ENCODE measurements at places on chromosomes 2 and 18. TPM values are rescaled to one million over a fixed set of nuclear protein-coding genes. Genes with fewer than 3 reads are reported as not detected.
A peak's percentile ranks its signal among the peaks of the same experiment; 100 is the strongest.

GRCh38 chr2:135733045-135733444 lies 8.6 kb upstream of the UBXN4 start:
- no peak for DNase-seq

DNA sequence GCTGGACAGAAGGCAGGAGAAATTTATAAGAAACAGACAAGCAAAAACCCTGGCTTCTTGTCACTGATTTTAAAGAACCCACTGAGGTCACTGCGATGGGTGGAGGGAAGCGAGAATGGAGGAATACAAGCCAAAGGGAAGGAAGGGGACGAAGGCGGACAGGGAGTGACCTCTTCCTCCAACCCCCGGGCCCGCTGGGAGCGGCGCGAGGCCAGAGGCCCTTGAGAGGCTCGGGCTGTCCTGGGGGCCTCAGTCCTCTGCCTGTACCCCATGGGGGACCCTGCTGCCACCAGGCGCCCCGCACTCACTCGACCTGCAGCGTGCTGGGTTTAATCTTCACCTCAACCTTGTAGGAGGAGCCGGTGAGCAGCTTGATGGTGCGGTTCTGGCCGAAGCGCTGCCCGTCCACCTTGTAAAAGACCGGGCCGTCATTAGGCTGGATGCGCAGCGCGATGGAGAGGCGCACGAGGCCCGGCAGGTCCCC lies 793 bp downstream of the CNRIP1 start:
- DNase-seq, result peak; percentile 55

DNA sequence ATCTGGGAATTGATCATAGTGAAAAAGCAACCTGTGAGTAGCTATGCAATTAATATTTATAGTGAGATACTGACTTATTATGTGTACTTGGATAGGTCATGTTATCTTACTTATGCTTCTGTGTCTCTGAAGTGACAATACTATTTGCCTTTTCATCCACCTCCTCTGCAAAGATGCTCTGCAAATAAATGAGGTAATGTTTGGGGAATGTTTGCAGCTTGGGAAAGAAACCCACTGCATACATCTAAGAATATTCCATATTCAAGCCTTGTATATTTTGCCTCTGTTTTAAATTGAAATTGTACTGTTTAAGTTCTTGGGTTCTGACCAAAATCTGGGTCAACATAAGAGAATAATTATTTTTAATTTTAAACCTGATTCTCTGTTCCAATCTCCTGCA lies 217.4 kb upstream of the DTNA start:
- DNase-seq, result no peak

DNA sequence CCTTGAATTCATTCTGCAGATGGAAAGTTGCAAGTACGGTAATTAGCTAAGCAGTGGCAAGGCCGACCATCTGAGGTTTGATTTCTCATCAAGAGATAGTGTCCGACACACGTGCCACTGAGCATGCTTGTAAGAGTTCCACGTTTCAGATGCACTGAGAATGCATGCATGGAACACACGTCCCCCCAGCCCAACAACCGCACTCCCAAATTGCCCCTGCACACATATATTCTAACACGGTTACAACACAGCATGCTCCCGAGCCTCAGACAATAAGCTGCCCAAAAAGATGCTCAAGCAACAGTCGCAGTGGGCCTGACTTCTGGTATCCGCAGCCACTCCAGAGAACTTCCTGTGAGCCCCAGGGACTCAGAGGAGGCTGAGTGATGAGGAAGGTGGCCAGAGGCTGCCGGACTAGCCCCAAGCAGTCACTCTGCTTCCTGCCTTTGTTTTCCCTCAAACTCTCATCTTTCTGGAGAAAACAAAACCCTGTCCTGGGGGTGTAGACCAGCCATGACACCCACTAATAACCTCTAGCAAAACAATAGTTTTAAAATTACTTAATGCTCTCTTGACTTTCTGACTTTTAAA lies 204.0 kb downstream of the TGIF1 start:
- DNase-seq, result no peak

DNA sequence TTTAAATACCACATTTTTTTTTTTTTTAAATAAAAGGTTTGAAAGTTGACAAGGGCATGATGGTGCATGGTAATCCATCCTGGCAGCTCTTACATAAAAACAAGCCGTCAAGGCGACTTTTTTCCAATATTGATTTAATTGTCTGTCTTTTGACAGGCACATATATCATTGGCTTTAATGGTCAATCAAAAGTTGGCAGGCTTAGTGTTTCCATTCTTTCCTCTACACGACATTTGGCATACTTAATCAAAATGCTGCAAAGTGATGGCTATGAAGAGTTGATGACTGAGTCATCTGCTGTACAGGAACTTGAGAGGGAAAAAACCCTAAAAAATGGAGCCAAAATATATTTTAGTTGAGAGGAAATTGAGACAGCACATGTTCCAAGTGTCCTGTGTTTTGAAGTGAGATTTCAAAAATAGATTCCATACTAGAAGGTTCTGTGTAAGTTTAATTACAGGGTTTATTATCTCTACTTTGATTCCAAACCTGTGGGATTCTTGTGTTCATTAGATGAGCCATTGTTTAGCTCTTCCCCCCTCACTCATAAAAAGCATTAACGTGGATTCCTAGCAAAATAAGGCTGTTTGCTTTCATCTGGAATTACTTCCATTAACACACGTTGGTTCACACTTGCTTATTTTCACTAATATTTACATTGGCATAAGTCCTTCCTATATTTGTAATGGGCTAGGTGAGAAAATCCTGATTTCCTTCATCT lies 3.2 kb downstream of the TSHZ1 start:
- DNase-seq, result no peak

DNA sequence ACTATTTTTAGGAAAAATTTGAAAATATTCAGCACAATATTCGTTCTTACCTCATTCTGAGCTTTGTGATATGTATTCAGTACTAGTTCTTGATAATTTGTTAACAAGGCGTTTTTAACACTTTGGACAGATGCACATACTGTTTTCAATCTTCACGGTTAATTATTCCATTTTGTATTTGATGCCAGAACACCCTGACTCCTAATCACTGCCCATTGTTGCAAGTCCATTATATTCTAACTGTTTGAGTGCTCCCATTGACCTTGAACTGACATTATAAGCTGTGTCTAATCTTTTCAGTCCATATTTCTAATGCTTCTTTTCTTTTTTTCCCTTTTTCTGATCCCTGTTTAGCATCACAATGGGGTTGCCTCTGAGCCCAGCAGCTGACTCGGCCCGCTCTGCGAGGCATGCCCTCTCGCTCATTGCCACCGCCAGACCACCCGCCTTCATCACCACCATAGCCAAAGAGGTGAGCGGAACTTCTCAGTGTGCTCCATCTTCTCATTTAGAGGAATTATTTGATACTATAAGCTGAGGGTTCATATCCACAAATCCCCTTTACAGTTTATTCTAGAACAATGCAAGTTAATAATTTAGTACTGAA lies 211.3 kb upstream of the BOD1L2 start:
- DNase-seq, result no peak

GRCh38 chr2:197707316-197708213 lies 2.4 kb downstream of the MARS2 start:
- DNase-seq, result no peak

L3MBTL4 gene
- 0.32 TPM for total RNA-seq

C2orf72 gene
- 0.42 TPM for total RNA-seq

Measured in glutamatergic neuron (in vitro differentiated cells).